Mucosa of descending colon (tissue), 3 donors: ENCODE measurements at places on chromosomes 5 and 9.

GRCh38 chr9:98530806-98531386 is 177.8 kb downstream of the GABBR2 start:
- DNase-seq = no peak

DNA sequence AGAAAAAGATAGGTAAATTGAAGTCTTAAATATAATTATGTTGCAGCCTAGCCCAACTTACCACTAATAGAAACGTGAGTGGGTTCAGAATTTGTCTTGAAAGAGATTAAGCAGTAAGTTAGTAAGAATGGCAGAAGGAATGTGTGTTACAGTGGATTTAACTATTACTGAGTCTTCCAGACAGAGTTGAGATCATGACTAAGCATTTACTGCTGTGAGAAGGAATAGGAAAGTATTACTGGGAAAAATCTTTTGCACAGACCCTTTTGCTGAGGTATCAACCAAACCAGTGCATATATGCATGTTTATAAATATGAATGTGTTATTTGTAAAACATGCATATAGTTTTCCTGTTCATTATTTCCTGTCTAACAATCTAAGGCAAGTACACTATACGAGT is 112.8 kb upstream of the EFNA5 start:
- no peak for DNase-seq

GRCh38 chr5:19555436-19555835 is 432.6 kb downstream of the CDH18 start:
- no peak for DNase-seq

- DNase-seq = no peak
These were observed 94.2 kb upstream of the PRRC1 start for GRCh38 chr5:127423173-127423798.

DNA sequence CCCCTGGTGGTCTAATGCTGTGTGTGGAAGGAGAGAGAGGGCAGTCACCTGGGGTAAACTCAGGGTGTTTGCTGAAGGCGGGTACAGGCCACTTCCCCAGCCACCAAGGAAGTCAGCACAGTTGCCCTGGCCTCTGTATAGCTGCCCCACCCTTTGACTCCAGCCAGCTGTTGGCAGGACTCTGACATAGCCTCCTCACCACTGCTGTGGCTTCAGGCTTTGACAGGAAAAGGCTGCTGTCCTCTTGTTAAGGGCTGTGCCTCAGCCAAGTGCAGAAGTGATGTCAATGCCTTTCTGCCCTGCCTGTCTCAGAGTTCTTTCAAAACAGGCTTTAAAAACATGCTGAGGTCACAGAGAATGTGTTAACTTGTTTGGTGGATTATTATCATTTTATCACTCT is 487.2 kb upstream of the KLF4 start:
- peak; percentile 85 for DNase-seq
